ENCODE measurements at places on chromosomes 16 and 17.

DNA sequence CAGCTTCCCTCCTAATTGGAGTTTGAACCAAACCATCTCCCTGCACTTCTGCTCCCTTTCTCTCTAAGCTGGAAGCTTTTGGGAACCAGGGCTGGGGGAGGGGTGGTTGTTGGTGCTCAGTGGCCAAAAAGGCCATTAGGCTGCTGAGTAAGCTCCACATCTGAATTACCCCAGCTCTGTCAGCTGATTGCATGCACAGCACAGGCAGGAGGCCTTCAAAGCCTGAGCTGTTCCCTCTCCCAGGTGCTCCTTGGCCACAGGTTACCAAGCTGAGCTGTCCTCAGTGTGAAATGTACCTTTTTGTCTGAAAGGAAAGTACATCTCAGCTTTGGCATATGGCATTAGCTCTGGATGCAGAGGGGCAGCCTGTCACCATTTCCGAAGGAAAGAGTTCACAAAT, 6.2 kb upstream of the TBKBP1 start:
- DNase-seq, result no peak

DNA sequence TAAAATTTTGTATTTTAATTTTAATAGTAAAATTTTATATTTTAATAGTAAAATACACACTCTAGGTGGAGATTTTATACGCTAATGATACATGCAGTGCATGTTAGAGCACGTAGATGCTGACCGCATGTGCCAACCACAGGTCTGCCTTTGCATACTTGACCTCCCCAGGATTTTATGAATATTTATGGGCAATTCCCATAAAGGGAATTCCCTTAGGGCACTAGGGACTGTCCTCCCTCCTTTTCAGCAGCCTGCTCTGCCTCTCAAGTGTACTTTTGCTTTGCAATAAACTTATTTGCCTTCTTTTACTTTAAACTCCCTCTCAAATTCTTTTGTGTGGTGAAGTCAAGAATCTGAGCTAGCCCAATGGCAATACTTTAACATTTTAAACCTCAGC, 217.7 kb upstream of the CDH8 start:
- DNase-seq, result no peak

DNA sequence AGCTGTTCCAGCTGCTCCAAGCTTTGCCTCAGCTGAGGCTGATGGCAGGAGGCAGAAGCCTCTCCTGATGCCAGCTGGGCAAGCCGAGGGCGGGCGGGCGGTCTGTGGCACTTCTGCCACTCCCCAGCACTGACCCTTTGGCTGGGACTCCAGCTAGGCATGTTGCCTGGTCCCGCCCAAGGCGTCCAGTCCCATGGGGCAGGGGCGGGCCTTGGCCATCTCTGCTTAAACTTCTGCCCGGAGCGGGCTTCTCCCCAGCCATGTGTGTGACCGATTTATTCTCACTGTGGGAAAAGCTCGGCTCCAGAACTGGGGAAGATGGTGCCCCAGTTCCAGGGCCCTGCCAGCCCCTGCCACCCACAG, 349.1 kb downstream of the SEC14L1 start:
- DNase-seq, result no peak

GRCh38 chr17:59327981-59328290, 3.5 kb upstream of the YPEL2 start:
- no peak for DNase-seq

DNA sequence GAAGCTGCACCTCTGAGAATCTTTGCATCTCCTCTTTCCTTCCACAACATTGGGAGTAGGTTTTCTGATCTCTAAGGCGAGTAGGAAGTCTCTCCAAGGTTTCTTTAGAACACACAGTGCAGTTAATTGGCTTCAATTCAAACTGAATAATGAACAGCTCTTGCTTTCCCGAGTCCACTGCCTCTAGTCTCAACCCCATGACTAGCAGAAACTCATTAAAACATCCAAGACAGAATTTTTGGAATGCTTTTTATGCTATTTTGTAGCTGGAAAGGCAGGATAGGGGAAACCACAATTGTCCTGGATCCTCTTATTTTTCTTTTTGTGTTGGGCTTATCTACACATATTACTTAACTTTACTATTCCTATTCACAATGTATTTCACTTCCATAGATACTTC, 206.6 kb downstream of the CDH8 start:
- DNase-seq, result no peak

DNA sequence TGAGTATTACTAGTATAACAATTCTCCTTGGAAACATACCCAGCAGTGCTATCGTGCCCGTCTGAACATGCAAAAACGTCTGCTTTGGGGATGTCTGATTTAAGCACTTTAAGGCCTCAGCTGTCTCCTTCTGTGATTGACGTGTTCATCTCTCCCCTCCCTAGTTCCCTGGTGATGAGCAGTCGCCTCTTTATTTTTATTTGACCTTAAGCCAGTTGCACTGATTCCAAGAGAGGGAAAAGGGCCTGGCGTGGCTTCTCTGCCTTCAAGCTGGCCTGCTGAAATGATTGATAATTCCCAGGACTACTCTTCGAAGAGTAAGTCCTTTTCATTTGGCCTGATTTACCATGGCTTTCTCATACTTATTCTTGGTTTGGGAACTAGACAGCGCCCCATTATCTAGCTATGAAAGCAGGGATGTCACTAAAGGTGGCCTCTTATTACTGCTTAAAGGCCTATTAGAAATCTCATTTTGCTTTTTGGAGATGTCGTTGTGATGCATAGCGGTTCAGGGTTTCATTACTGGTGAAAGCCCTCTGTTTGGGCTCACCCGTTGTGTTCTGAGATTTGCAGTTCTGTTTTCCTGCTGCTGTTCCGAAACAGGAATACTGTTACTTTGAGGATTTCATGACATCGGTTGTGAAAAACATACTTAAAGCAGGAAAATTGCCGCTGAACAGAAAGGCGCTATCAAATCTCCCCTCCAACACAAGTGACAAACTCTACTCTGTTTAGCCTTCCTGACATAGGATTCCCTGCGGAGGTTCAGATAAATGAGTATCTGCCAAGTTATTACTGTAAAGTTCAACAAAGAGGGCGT, 65.5 kb downstream of the IQCK start:
- DNase-seq, result no peak

DNA sequence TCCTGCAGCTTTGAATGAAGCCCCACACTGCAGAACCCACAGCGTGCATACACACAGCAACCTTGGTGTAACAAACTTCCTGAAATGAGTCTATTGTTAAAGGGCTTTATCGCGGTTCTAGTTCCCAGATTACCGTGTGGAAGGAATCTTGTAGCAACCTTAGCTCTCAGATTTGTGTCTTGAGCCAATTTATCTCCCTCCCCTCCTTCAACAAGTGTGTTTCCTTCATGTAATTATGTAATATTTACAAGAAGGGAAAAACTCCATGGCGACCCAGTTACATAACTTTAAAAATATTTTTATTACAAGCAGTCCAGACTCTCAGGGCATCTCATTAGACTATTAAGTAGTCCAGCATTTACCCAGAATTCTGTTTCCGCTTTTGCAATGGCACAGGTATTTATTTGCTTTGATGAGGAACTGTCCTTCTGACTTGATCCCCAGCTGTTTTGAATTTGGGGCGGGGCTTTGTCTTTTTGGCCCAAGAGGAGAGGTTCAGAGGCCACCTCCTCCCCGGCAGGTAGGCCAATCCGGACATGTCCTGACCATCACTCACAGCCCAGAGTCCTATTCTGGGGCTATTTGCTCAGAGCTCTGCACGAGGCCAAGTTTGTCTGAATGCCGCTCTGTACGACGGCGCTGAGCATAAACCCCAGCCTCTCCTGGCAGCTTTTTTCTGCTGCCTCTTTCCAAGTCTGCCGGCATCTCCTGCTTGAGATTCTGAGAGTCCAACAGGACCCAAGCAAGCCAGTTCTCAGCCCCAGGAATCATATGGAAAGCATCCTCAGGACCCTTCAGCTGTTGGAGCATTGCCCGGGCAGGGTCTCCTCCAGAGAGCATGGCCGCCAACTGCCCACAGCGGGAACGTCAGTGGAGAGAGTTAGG, 35.6 kb downstream of the CLEC16A start:
- DNase-seq, result no peak

DNA sequence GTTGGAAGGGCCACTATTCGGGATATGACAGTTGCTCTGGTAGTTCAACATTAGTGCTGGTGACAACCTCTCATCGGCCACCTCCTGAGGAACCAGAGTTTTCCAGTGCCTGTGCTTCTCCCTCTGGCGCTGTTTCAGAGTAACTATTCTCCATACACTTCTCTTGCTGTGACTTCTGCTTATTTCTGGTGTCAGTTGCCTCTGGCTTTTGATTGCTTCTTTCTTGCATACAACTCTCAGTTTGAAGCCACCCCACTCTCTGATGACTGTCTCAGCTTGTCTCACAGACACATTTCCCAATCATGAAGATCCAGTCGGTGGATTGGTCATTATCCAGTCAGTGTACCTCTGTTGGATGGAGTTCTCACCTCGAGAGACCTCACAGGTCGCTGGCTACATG, 3.4 kb upstream of the TM4SF5 start:
- no peak for DNase-seq

GRCh38 chr17:76353004-76353598, 615 bp downstream of the PRPSAP1 start:
- DNase-seq, result peak; percentile 67
